Glutamatergic neuron (in vitro differentiated cells): ENCODE measurements at places on chromosomes 11 and 22. TPM values are rescaled to one million over a fixed set of nuclear protein-coding genes. Genes with fewer than 3 reads are reported as not detected.

B4GALNT4 gene
- 418 TPM for total RNA-seq

PANX2 gene
- total RNA-seq, result 1.8 TPM

MUC6 gene
- not detected for total RNA-seq

GNB1L gene
- total RNA-seq, result 5.0 TPM

FGF4 gene
- total RNA-seq, result 0.37 TPM
